T-helper 17 cell (primary cell): ENCODE measurements at places on chromosomes 3 and 15.

GRCh38 chr3:117567382-117567781, 857.8 kb downstream of the TUSC7 start:
- no peak overlapping the region for H3K27ac ChIP-seq
- no peaks in the 10 kb centered on the region for H3K4me1 ChIP-seq
- no peak overlapping the region for H3K4me3 ChIP-seq
- no peaks in the 10 kb centered on the region for H3K27me3 ChIP-seq
- no peaks in the 10 kb centered on the region for H3K36me3 ChIP-seq
- DNase-seq: no peak

DNA sequence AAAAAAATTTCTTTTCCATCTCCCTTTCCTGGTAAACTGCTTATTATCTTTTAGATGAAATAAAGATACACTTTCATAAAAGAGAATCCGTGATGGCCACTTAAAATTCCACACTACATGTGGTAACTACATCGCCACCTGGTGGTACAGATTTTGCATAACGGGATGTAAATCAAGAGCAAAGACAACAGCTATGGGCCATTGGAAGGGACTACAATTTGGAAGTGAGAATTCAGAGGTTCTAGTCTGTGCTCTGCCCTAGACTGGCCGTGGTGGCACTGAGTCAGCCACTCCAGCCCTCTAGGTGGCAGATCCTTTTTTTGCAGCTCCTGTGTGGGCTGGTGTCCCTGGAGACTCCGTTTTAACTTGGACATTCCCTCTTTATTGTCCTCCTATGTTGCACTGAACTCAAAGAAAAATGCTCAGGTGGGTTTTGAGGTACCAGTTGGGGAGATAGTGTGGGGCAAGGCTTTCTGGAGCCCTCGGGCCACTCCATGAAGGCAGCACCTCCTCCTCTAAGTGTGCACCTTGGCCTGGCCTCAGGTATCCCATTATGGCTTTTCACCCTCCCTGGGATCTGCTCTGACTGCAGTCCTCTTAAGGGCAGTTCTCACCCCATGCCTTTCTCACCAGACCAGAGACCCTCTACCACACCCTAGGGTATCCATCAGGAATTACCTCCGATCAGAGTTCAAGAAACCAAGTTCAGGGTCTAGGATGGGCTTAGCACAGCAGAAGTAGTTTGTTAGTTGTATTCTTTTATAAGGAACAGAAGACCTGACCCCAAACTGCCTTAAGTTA, 54.9 kb downstream of the SPSB4 start:
- DNase-seq: no peak
- peaks cover 2% of the 10 kb centered on the region for H3K4me1 ChIP-seq
- peaks cover 17% of the 10 kb centered on the region for H3K27me3 ChIP-seq
- no peaks in the 10 kb centered on the region for H3K36me3 ChIP-seq
- peak overlapping the region; percentile 49 for H3K27ac ChIP-seq

- H3K27me3 ChIP-seq: peaks cover 20% of the 10 kb centered on the region
- H3K36me3 ChIP-seq: no peaks in the 10 kb centered on the region
- H3K4me1 ChIP-seq: peaks cover 3% of the 10 kb centered on the region
- no peak for DNase-seq
These were observed 28.0 kb downstream of the OSBPL10 start for GRCh38 chr3:31953091-31953490.

- H3K4me3 ChIP-seq: peak overlapping the region; percentile 72
- H3K27me3 ChIP-seq: peaks cover 73% of the 10 kb centered on the region
- H3K36me3 ChIP-seq: peaks cover 11% of the 10 kb centered on the region
- DNase-seq: no peak
These were observed 582 bp downstream of the CGNL1 start for GRCh38 chr15:57376696-57377477.

DNA sequence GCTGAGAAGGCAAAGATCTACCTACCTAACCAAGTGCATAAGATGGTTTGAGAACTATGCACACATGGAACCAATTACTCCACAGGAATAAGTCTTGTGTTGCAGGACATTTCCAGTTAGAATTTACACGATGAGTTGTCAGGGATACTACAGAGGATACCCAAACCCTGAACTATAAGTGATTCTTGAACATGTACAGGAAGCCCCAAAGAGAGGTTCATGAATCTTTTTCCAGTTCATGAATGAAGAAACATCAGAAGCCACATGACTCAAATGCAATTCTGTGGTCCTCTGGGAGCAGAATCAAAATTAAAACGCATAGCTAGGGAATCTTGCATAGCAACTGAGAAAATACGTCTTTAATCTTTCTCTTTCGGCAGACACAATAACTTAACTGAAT, 114.1 kb upstream of the LMCD1 start:
- no peak overlapping the region for H3K4me3 ChIP-seq
- H3K27ac ChIP-seq: no peak overlapping the region
- no peaks in the 10 kb centered on the region for H3K4me1 ChIP-seq
- no peaks in the 10 kb centered on the region for H3K36me3 ChIP-seq
- H3K27me3 ChIP-seq: no peaks in the 10 kb centered on the region
